ENCODE measurements at places on chromosomes 7 and 10.

GRCh38 chr7:12942609-12943008 lies 255.2 kb downstream of the ARL4A start:
- no peak for DNase-seq

DNA sequence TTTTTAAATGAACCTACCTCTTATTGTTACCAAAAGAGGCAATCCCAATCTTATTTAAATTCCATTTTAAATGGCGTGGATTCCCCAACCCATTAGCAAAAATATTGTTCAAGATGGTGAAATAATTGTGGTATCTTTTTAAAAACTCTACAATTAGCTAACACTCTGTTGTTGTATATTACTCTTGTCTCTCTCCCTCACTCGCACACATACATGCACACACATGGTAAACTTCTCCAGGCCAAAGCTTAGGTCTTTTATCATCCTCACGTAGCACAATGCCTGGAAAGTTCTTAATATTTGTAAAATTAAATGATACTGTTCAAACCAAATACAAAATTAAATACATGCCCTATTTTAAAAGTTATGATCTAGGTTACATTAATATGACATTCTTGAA lies 169.2 kb upstream of the WNT16 start:
- DNase-seq = no peak

DNA sequence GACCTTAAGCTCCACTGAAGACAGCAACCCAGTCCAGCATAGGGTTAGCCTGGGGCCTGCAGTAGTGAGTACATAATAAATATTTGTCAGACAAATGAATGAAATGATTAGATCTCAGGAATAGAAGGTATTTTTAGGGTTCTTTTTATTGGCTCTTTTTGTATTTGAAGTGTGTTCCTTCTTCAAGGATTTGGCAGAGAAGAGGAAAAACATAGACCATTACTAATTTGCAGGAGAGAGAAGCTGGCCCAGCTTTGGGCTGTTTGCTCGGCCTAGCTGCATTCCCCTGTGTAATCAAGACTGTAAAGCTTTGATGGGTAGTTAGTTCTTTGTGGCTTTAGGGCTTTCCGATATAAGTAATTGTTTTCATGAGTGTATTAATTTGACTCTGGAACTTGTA lies 64.2 kb downstream of the CNNM2 start:
- DNase-seq = no peak

DNA sequence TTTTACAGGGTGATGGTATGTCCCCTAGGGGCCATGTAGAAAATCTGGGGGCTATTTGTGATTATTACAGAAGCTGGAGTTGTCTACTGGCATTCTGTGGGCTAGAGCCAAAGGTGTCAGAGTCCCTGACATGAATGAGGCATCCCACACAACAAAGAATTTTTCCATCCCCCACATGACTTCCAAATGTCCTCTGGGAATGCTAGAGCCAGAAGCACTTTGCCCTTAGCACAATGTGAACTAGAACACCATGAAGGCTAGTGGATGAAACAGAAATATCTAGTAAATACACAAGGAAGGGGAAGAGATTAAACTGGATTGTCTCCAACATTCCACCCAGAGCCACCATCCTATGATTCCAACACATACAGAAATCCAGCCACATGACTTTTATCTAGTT lies 46.9 kb downstream of the FAM13C start:
- DNase-seq = no peak

DNA sequence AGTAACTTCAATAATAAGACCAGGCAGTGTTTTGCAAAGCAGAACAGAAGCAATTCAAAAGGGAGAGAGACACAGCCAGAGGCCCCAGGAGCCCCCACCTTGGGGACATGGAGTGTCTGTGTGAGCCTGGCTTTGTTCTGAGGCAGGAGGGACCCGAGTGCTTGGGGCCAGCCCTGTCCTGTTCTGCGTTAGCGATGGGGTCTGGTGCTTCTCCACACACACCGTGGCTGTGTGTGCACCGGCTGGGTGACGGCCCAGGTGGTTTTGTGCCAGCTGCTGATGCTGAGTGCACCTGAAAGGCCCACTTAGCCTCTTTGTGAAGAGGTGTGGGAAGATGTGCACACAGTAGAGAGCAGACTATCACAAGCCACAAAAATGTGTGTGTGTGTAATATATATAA lies 468.9 kb downstream of the DNAJB6 start:
- DNase-seq = no peak

GRCh38 chr7:55005241-55005851 lies 13.5 kb upstream of the EGFR start:
- DNase-seq = no peak

DNA sequence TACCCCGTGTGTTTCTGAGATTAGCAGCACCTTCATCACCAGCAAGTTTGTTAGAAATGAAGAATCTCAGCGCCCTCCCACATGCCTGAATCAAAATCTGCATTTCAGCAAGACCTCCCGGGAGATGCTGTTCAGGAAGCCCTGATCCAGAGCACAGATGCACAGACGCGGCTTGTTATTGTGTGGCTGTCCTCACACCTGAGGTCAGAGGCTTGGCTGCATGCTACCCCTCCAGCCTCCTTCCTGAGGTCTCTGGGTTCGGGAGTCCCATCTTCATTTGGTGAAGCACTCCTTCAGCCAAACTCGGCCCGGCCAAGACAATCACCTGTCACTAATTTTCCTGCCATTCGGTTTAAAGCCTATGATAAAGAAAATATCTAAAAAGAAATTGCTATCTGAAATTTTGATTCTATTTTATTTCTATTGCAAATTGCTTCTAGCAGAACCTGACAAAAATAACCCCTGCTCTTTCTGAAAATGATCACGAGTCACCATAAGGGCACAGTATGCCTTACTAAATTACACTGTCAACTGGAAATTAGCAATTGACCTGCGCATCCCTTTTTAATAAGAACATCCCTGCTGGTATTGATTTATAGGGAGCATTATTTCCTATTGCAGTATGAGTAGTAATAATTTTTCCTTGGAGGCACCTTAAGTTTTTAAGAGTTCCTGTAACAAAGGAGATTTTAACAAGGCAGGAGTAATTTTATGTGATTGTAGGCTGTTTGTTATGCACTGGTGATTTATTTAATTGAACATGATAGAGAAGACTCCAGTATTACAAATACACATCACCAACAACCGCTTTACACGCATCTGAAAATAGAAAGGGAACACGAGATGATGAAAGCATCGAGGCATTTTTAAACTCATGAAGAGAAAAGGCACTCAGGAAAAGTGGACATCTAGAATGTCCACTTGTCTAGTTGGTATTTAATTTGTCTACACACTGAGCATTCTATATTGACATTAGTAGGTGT lies 49.5 kb downstream of the VSTM2A start:
- no peak for DNase-seq

GRCh38 chr10:58696736-58697135 lies 184.1 kb downstream of the BICC1 start:
- no peak for DNase-seq

- no peak for DNase-seq
Measured at GRCh38 chr10:5951721-5952407, 25.5 kb downstream of the IL15RA start.

DNA sequence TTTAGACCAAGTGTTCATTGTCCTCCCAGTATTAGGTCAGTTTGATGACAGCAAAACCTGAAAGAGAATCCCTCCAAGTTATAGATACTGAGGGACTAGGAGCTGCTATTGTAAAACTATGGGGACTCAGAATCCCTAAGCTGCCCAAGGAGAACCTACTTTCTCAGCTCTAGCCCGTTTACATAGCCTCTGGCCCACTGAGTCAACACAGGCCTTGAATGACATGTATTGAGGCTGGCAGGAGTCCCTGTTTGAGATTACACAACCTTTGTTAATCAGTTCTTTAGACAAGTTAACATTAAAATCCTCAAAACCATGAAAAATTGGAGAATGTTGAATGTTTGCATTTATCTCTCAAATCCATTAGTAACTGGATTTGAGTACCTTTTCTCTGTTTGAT lies 1079.0 kb downstream of the KCNMA1 start:
- DNase-seq = no peak

DNA sequence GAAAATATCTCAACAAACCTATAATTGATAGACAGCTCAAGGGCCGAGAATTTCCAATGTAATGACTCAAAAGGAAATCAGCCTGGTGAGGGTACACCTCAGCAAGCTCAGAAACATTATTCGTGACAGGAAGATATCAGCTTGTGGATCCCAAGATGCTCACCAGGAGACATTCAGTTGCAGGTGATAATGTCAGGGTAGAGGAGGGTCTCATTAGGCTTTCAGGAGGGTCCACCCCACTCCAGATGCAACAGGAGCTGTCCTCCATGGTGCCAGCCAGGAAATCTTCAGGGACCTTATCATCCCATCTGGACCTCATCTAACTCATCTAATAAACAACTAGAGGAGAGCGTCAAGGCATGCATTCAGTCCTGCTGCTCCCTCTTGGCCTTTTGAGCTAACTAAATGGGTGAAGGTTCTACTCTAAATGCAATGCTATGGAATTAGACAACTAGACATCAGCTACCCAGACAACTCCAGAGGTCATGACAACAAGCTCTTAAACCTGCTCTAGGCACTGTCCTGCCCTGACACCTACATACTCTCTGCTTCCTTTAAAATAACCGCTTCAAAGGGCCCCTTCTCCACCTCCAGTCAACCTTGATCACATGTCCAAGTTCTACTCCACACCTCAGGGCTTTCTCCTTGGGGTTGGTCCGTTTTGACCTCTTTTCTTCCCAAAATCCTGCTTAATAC lies 4.3 kb upstream of the GIMAP5 start:
- no peak for DNase-seq

DNA sequence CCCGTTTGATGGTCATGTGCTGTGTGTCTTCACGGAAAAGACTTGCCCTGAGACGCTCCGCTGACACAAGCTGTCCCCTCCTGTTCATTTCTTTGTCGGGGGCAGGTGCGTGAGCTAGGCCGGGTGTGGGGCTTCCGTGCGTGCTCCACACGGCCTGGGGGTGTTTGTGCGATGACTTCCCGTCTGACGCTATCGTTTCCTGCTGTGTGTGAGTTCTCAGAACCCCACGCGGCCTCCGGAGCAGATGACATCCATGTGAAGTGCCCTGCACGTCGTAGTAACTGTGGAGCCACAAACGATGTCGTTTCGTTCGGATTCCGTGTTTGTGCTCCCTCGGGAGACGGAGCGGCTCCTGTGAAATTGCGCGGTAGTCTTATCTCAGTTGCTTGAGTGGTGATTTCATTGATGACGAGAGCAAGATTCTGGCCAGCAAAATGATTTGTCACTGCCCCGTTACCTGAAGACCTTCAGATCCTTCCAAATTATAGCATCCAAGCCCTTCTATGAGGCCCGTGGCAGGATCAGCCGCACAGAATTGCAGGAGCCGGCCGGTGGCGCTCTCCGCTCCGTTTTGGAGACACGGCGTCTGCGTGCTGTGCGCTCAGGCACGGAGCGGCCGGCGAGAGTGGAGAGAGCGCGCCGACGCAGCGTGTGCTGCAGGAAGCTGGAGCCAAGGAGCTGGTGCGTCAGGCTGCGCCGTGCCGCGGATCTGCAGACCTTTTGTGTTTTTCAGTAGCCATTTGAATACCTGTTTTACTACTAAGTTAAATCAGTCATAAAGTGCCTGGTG lies 94.9 kb downstream of the NKX6-2 start:
- no peak for DNase-seq

- no peak for DNase-seq
Measured at GRCh38 chr10:22174442-22174841, 43.4 kb downstream of the EBLN1 start.

DNA sequence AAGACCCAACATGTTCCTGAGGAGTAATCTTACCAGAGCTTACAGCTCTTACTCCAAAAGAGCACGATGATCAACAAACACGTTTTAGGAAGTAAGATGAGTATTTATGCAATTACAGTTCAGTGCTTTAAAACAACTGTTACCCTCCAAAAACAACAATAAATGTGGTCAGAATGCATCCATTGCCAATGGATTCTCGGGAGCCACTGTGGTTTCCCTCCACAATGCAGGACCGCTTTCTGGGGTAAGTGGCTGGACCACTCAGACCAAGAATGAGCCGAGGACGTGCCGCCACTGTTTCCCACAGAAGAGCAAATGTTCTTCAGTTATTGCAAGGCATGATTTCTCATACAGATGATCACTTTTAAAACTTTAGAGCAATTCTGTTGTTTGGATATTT lies 232.3 kb upstream of the MKLN1 start:
- DNase-seq = no peak

DNA sequence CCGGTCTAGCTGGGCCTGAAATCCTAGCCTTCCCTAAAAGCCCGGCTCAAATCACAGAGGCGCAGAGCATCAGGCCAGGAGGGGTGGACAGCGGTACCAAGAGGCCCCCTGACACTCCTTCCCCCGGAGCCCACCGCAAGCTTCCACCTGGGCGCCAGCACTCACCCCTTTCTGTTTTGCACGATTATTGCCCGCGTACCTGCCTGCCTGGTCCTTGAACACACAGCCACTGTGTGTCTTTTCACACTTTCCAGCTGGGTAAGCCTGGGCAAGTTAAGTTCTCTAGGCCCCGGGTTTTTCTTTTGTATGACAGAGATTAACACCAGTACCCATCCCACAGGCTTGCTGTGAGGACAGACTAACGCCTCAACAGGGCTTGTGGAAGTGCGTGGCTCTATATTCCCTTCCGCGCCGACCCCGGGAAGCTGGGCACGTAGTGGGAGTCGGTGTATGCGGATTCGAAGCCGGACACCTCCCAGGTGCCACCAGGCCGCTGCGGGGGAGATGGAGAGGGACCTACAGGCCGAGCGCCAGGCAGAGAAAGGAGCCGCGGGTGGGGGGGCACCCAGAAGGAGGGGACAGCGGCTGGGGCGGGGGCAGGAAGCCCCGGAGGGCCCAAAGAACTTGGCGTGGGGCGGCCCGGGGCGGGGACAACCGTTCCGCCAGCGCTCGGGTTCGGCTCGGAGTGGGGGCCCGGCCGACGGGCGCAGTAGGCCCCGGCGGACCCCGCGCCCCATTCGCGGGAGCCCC lies 792 bp downstream of the ZNF746 start:
- DNase-seq = no peak

- no peak for DNase-seq
Measured at GRCh38 chr7:150003304-150003810, 129.6 kb downstream of the ATP6V0E2 start.

DNA sequence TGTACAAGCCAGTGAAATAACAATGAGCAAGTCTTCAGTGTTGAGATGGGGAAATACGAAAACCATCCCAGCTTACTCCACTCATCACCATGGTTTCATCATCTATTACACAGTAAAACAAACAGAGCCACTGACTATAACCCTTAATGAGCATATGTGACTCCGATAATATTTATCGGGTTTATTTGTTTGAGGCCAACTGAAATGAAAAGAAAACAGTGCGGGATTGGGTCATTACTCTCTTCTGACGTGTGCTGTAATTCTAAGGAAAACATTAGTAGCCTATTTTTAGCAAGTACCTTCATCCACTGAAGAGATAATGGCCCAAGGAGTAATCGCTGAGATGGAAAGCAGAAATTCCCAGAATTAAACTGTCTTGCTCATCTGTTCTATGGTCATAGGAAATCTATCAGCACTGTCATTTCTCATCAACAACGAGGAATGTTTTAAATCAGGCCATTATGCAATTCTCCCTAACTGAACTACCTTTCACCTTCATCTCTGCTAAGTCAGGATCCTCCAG lies 716.5 kb downstream of the INHBA start:
- DNase-seq = no peak

GRCh38 chr10:29772403-29772802 lies 137.6 kb upstream of the SVIL start:
- DNase-seq = no peak

GRCh38 chr10:45578384-45578971 lies 94.1 kb downstream of the ZFAND4 start:
- DNase-seq = no peak
